ENCODE measurements at places on chromosomes 16 and 17.

DNA sequence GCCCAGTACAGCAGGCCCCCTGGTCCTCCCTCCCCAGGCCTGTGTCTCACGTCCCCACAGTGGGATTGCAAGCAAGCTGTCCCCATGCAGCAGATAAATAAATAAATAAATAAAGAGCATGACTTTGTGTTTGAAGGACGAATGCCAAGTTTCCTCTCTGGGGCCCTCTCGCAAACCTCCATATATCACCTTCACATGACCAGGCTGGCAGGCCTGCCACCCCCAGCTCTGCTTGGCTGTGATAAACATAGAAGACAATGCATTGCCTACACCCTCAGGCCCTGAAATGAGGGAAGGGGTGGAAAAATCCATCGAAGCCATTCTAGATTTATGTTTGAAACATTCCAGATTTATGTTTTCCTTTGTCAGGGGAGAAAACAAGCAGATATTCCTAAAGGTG, 107.3 kb downstream of the CCT6B start:
- no peak for DNase-seq

DNA sequence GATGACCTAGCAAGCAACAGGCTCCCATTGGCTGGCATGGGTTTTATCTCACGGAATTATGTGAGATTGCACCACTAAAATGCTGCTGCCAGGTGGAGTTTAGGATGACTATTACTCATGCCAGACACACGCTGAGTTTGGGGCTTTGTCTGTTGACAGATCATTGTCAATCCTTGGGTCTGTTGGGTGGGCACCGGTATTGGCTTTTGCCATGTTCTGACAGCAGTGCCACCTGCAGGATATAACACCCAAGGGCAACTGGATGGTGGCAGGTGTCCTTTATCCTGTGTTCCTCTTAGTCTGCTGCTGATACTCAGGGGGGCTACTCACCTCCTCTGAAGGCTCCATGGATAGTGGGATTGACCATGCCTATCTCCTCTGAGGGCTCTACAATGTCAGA, 221.6 kb upstream of the DYNLRB2 start:
- no peak for DNase-seq

DNA sequence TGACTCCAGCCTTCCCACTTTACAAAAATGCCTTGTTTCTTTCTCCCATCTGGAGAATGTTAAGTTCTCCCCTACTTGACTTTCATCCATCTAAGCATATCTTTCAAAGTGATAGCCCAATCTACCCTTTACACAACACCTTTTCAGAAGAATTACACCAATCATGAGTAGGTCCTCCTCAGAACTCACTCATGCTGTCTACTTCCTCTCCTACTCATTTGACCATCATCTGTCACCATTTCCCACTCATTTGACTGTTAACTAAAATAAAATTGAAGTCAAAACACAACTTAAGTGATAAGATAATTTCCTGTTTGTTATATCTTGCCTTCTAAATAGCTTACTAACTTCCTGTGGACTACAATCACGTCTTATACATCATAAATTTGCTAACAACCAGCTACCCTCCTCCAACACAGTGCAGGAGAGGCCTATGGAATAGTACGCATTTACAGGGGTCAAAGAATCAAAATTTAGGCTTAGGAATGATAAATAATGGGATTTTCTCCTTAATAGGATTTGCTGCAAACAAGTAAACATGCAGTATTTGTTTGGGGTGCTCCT, 16.1 kb downstream of the KCNJ16 start:
- DNase-seq, result no peak

- DNase-seq, result no peak
Observed at GRCh38 chr17:31595666-31596381, 204.3 kb downstream of the RAB11FIP4 start.

GRCh38 chr16:63195336-63195735, 1159.1 kb upstream of the CDH8 start:
- DNase-seq, result no peak

DNA sequence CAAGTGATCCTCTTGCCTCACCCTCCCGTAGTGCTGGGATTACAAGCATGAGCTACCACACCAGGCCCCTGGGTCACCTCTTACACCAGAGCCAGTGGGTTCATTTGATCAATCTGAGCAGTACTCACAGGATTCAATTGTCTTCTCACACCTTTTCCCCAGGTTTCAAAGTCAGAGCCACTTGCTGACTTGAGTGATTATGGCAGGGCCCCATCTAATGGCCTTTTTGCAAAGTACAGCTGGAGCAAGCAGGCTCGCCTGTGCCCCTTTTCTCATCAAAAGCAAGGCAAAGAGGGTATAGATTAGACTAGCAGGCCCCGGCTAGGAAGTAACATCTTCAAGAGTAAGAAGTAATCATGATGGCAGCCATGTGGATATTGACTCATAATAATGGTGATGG, 114.8 kb upstream of the NOL11 start:
- DNase-seq, result peak; percentile 14

- no peak for DNase-seq
Observed at GRCh38 chr17:4008082-4008435, 43.8 kb upstream of the ATP2A3 start.

GRCh38 chr17:824378-824777, 42.2 kb downstream of the MRM3 start:
- DNase-seq, result no peak

GRCh38 chr17:67200727-67201301, 44.2 kb downstream of the HELZ start:
- DNase-seq, result no peak

DNA sequence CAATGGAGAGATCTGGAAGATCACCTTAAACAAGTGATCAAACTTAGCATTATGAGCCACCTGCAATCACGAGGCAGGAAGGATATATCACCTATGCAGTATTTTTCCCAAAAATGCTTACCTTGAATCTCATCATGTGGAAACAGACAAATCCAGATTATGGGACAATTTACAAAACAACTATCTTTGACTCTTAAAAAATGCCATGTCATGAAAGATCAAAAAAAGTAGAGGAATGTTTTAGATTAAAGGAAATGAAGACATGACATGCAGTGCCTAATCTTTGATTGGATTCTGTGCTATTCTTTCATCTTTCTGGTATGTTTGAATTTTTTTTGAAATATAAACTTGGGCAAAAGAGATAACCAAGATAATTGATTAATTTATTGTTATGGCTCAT, 95.9 kb downstream of the KPNA2 start:
- DNase-seq, result no peak

GRCh38 chr16:6267682-6268081, 1065.0 kb upstream of the RBFOX1 start:
- DNase-seq, result no peak

GRCh38 chr16:2081201-2082084, 33.7 kb downstream of the TSC2 start:
- no peak for DNase-seq

DNA sequence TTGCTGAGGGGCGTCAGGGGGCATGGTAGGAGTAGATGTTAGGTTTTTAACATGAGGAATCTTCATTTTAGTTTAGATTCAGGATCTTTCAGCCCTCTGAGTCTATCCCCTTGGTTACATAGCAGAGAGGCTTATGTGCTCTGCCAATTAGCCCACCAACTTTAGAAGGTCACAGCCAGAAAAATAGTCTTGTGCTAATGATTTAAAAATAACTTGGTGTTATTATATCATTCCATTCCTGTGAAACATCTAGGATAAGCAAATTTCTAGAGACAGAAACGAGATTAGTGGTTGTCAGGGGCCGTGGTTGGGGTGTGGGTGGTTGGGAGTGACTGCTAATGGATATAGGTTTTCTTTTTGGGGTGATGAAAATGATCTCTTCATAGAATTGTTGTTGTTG, 183.7 kb downstream of the SNX29 start:
- peak; percentile 64 for DNase-seq

DNA sequence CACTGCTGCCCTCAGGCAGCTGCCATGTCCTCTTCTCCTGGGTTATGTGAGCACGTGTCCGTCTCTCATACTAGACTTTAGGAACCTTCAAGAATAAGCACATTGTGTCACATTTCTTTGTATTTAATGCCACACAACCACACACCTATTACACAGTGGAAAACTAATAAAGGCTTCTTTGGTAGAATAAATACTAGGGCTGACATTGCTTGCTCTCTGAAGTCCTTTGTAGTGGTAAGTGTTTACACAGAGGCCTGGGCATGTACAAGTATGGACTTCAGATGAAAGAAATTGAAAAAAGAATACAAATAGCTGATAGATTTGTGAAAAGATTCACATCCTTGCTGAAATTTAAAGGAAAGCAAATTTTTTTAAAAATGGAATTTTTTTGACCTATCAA, 188.1 kb upstream of the CCL2 start:
- no peak for DNase-seq

- DNase-seq, result no peak
Observed at GRCh38 chr16:54594601-54595391, 308.2 kb upstream of the IRX3 start.

- DNase-seq, result no peak
Observed at GRCh38 chr16:24753000-24753399, 23.5 kb downstream of the TNRC6A start.

DNA sequence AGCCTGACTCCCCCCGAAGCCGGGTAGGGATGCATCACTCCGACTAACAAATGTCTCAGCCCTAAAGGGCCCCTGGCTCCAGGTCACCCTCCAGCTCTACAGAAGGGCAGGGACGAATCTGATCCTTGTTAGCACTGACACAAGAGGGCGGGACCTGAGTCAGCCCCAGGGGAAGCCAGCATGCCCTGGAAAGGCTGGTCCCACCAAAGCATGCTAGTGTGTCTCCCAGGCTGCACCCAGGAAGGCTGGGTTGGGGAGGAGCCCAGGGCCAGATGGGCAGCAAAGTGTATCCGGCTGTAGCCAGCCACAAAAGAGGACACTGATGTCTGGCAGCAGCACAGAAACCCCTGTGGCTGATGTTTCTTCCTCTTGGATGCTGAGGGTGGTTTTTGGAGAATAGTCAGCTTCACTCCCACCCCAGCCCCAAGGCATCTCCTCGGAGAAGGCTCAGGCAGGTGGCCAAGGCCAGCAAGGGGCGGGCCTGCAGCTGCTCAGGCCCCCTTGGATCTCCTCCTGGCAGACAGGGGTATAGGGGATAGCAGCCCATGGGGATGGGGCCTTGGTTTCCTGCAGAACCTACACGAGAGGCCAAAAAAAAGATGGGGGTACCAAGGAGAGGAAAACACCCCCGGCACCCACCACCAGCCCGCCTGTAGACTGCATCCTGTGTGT, 11.0 kb downstream of the NATD1 start:
- DNase-seq, result no peak

DNA sequence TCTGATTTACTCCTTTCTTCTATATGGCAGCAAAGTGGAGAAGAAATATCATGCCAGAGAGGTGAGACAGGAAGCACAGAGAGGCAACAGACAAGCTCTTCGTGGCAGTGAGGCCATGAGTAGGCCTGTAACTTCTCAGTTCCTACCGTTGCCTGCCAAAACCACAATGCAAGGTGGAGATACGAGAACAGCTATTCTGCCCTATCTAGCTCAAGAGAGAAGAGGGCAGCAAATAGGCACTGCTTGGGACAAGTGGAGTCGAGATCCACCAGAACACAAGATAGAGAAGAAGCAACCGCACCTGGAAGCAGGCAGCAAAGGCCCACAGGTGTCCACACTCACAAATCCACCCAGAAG, 24.8 kb downstream of the RANBP10 start:
- no peak for DNase-seq

- peak; percentile 97 for DNase-seq
Observed at GRCh38 chr17:77235370-77235941, 94.7 kb downstream of the SEC14L1 start.

- DNase-seq, result no peak
Observed at GRCh38 chr17:50353600-50354195, 7.8 kb downstream of the XYLT2 start.

- DNase-seq, result no peak
Observed at GRCh38 chr17:66957343-66957742, 7.2 kb upstream of the CACNG4 start.

DNA sequence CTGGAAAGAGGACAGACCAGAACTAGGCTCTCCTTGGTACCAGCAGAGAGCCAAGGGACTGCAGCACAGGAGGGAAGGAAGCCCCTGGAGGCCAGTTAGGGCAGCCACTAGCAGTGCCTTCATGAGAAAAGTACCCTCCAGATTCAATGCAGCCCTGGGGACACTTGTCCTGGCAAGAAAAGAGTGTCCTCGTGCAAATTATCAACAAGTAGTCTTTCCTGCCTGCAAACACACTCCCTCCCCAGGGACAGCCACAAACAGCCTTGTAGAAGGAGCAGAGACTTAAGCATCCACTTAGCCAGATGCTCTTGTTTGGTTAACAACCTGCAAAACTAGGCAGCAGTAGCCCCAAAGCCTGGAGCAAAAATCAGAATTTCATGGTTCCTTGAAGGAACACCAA, 24.3 kb downstream of the CENPV start:
- no peak for DNase-seq

- DNase-seq, result no peak
Observed at GRCh38 chr16:5512014-5512413, 414.4 kb upstream of the EEF2KMT start.

- no peak for DNase-seq
Observed at GRCh38 chr16:85229869-85230462, 117.7 kb upstream of the CIBAR2 start.

- no peak for DNase-seq
Observed at GRCh38 chr17:77570565-77570898, 388.0 kb upstream of the TNRC6C start.

- no peak for DNase-seq
Observed at GRCh38 chr17:79083191-79083971, 8.8 kb downstream of the ENGASE start.

GRCh38 chr17:47895347-47895855, 635 bp upstream of the SP2 start:
- no peak for DNase-seq

DNA sequence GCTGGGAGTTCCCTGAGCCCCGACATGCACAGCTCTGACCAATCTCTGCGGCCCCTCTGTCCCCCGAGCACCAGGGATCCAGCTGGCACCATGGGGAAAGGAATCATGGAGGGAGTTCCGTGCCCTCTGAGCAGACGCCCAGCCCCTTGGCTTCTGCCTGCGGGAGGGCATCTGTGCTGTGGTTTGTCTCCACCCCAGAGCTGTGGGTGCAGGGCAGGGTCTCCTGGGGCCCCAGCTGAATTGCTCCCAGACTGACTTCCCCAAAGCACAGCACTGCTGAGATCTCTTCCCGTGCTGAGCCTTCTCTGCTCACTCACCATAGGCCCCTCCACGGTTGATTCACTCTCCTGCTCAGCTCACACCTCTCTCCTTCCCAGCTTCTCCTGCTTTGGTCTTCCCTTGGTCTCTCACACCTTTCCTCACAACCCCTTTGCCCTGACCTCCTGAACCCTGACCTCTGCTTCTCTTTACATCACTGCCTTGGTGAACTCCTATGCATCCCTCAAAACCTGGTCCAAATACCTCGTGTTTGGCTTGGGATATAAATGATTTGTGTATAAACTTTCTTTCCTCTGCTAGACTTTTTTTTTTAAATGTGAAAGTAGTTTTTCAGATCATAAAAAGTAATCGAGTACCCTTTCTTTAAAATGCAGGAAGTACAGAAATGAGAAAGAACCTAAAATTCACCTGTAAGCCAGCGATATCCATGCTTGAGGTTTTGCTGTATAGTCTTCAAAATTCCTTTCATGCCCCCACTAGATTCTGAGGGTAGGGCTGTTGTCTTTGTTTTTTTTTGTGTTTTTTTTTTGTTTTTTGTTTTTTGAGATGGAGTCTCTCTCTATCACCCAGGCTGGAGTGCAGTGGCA, 265.3 kb downstream of the SEC14L1 start:
- DNase-seq, result no peak

GRCh38 chr16:15949210-15950160, at the start of gene ABCC1:
TSS of gene ABCC1 (plus strand) at chr16:15949616. CDS start at chr16:15949752, 136 bp downstream.
- DNase-seq, result peak; percentile 39

Measured in fibroblast of skin of abdomen (primary cell).